ENCODE measurements at places on chromosomes 6 and 20. TPM values are rescaled to one million over a fixed set of nuclear protein-coding genes. Genes with fewer than 3 reads are reported as not detected.
A peak's percentile ranks its signal among the peaks of the same experiment; 100 is the strongest.

The PDE10A gene
- total RNA-seq, result 15.0 TPM

The ENPP1 gene
- total RNA-seq, result 4.2 TPM

The TMEM217 gene
- total RNA-seq, result not detected

The DOK5 gene
- total RNA-seq, result 12.2 TPM

The C4A gene
- total RNA-seq, result 79.8 TPM

The CD40 gene
- 5.0 TPM for total RNA-seq

DNA sequence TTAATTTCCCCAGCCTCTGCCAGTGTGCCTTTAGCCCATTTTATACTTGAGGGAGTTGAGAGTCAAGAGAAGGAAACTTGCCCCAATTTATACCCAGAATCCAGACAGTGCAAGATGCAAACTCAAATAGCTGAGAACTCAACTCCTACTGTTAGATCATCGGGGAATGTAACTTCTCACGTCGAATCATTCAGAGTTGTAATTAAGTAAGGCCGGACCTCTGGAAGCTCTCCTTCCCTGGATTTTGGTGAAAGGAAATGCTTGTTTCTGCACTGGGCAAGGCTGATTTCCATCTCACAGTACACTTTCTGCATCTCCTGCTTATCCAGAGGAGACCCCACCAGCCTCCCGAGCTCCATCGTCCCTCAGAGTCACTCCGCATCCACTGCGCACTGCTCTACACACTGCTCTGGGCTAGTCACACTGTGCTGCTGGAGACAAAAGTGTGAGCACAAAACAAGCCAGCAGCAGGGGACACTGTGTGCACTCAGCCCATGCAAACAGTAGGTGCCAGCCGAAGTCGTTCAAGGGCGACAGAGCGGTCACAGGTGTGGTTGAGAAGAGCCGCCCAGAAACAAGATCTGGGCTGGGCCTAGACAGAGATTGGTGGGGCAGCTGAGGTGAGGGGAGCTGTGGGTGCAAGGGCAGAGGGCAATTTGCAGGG is 150.4 kb upstream of the QKI start:
- peak; percentile 43 for DNase-seq
- peak overlapping the region; percentile 69 for H3K27ac ChIP-seq
- H3K36me3 ChIP-seq, result no peaks in the 10 kb centered on the region
- peaks cover 21% of the 10 kb centered on the region for H3K4me1 ChIP-seq
- H3K4me3 ChIP-seq, result no peak overlapping the region
- H3K27me3 ChIP-seq, result no peaks in the 10 kb centered on the region

DNA sequence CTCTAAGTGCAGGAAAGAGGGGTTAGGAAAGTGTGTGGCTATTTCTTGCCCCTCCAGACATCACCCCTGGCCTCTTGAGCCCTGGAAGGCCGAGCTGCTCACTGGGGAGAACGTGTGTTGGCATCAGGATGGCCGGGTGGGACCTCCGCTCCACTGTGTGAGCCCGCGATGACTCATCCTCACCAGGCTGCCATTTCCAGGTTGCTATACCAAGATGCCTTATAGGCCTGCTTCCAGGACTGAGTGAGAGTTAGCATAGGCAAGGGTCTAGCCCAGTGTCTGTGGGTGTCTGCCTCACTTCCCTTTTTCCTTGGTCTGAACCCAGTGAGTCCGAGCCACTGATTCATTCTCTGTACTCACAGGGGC is 105.0 kb downstream of the MRPL14 start:
- no peaks in the 10 kb centered on the region for H3K27me3 ChIP-seq
- H3K36me3 ChIP-seq, result no peaks in the 10 kb centered on the region
- no peak for DNase-seq
- H3K27ac ChIP-seq, result no peak overlapping the region
- no peak overlapping the region for H3K4me3 ChIP-seq
- H3K4me1 ChIP-seq, result no peaks in the 10 kb centered on the region

- no peaks in the 10 kb centered on the region for H3K4me1 ChIP-seq
- H3K4me3 ChIP-seq, result no peak overlapping the region
- peaks cover 89% of the 10 kb centered on the region for H3K36me3 ChIP-seq
- H3K27me3 ChIP-seq, result no peaks in the 10 kb centered on the region
- H3K27ac ChIP-seq, result no peak overlapping the region
These were observed 35.0 kb downstream of the CDC5L start for GRCh38 chr6:44422531-44422930.

DNA sequence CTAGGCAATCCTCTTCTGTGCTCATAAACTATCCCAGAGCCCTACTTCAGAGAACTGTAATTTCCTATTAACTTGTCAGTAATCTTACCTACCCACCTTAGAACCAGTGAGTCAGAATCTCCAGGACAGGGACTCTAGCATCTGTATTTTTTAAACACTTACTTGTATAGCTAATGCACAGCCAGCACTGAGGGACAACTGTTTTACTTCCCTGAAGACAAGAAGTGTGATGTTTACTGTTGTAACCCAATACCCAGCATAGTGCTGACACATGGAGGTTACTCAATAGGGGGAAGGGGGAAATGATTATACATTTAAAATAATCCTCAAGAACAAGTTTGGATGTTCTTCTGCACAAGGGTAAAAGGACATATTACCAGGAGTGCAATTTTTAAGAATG is 130.8 kb downstream of the BTBD9 start:
- H3K27ac ChIP-seq, result no peak overlapping the region
- DNase-seq, result no peak
- H3K36me3 ChIP-seq, result no peaks in the 10 kb centered on the region
- no peaks in the 10 kb centered on the region for H3K4me1 ChIP-seq
- no peaks in the 10 kb centered on the region for H3K27me3 ChIP-seq

GRCh38 chr6:121247386-121247785 is 86.9 kb downstream of the TBC1D32 start:
- H3K4me1 ChIP-seq, result no peaks in the 10 kb centered on the region

- peaks cover 65% of the 10 kb centered on the region for H3K36me3 ChIP-seq
- H3K27ac ChIP-seq, result no peak overlapping the region
- no peaks in the 10 kb centered on the region for H3K27me3 ChIP-seq
- no peak for DNase-seq
- H3K4me3 ChIP-seq, result no peak overlapping the region
These were observed 23.1 kb downstream of the HM13 start for GRCh38 chr20:31537116-31537871.

DNA sequence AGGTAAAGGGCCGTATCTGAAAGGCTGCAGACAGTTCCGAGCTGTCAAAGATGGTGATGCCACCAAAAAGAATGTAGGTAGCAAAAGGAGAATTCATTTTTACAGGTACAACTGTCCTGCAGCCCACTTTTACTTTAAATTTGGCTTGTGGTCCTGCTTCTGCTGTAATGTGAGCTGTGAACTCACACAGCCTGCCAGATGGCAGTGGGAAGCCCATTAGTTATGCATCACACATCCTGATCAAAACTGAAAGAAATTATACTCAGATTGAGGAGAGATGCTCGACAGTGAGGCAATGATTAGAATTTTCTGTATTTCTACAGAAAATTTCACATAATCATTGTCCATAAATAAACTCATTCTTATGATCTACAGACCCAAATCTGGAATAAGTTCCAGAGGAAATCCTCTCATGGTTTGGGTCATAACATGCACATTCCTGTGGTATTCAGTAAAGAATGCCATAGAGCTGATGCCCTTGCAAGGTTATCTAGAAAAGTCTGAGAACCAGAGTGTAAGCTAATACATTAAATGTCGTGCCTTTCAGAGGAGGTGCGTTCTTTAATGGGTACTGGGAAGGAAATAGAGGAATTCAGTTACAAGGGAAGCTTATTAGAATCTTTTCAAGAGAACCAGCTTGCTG is 23.9 kb upstream of the E2F3 start:
- H3K27me3 ChIP-seq, result no peaks in the 10 kb centered on the region
- H3K36me3 ChIP-seq, result no peaks in the 10 kb centered on the region
- no peak for DNase-seq
- no peak overlapping the region for H3K4me3 ChIP-seq

DNA sequence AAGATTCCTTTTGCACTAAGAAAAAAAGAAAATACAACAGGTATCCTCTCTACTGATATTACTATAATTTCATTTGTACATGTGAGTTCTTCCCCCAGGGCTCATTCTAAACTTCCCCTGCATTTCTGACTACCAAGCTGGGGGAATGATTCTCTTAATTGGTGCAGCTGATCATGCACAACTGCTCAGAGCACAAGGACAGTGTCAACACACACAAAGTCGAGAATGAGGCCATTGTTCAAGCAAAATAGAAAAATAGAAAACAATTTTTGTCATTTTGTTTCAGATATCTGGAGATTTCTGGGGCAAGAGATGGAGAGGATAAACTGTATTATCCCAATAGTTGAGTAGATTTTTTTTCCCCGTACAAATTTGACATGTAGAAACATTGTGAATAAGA is 236.3 kb downstream of the HAO1 start:
- H3K4me1 ChIP-seq, result no peaks in the 10 kb centered on the region
- no peaks in the 10 kb centered on the region for H3K27me3 ChIP-seq
- DNase-seq, result no peak
- H3K4me3 ChIP-seq, result no peak overlapping the region
- H3K27ac ChIP-seq, result no peak overlapping the region

DNA sequence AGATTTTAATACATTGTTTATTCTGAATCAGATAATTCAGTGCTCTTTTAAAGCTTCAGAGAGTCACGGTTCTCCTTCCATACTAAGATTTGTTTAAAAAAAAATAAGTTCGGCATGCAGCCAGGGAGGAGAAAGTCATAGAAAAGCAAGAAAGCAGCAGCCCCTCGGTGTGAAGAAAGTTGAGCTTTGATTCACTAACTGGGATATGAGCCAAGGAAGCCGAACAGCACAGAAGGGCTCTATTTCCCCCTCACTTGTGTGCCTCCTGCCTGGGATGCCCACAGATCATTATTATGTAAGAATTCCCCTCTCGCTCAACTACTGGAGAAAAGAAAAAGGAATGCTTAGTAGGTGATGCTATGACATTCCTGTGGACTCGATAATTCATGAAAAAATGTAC is 69.3 kb upstream of the SYNJ2 start:
- DNase-seq, result no peak
- no peak overlapping the region for H3K27ac ChIP-seq
- no peak overlapping the region for H3K4me3 ChIP-seq

DNA sequence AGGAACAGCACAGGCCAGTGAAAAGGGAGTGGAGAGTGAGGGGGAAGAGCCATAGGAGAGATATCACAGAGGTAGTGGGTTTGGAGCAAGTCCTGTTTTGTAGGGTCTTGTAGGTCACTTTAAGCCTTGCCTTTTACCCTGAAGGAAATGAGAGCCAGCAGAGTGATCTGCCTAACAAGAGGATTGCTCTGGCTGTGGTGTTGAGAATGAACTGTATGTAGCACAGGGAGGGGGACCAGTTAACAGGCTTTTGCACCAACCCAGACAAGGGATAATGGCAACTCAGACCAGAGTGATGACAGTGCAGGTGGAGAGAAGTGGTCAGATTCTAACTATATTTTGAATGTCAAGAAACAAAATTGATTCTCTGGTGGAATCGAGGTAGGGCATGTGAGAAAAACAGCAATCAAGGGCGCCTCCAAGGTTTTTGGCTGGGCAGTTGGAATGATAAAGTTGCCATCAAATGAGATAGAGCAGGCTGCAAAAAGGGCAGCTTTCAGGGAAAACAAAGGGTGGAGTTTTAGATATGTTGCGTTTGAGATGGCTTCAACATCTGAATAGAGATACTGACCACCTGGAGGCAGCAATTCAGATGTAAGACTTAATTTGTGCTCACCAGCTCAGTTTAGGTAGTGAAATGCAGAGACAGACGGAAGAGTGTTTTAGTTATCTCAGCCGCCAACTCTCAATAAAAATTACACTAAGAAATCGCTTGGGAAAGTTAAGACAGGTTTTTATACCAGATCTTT is 134.4 kb upstream of the BTBD3 start:
- no peaks in the 10 kb centered on the region for H3K27me3 ChIP-seq
- no peak for DNase-seq
- H3K36me3 ChIP-seq, result no peaks in the 10 kb centered on the region
- H3K4me3 ChIP-seq, result no peak overlapping the region
- H3K27ac ChIP-seq, result no peak overlapping the region
- no peaks in the 10 kb centered on the region for H3K4me1 ChIP-seq

DNA sequence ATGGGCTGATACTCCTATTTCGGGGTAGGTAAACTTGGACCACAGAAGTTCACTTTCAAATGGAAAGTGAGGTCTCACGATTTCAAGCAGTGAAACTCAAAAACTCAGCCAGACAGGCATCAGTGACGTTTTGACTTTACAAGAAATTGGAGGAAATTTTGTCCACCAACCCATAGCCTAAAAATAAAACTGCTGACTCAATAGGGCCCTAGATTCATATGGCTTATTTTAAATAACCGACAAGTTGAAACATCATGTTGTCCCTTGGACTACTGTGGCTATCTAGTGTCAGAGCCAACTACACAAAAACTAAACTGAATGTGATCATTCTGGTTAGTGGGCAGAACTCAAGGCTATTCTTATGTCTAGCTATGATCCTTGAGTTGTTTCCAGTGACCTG is 486.3 kb downstream of the GRIK2 start:
- DNase-seq, result no peak
- H3K36me3 ChIP-seq, result no peaks in the 10 kb centered on the region
- H3K4me3 ChIP-seq, result no peak overlapping the region
- H3K27ac ChIP-seq, result no peak overlapping the region
- H3K27me3 ChIP-seq, result no peaks in the 10 kb centered on the region

GRCh38 chr6:31922942-31923341 is 4.6 kb upstream of the C2 start:
- H3K27ac ChIP-seq, result no peak overlapping the region
- DNase-seq, result no peak
- no peaks in the 10 kb centered on the region for H3K4me1 ChIP-seq
- H3K36me3 ChIP-seq, result no peaks in the 10 kb centered on the region
- H3K4me3 ChIP-seq, result no peak overlapping the region
- H3K27me3 ChIP-seq, result no peaks in the 10 kb centered on the region

DNA sequence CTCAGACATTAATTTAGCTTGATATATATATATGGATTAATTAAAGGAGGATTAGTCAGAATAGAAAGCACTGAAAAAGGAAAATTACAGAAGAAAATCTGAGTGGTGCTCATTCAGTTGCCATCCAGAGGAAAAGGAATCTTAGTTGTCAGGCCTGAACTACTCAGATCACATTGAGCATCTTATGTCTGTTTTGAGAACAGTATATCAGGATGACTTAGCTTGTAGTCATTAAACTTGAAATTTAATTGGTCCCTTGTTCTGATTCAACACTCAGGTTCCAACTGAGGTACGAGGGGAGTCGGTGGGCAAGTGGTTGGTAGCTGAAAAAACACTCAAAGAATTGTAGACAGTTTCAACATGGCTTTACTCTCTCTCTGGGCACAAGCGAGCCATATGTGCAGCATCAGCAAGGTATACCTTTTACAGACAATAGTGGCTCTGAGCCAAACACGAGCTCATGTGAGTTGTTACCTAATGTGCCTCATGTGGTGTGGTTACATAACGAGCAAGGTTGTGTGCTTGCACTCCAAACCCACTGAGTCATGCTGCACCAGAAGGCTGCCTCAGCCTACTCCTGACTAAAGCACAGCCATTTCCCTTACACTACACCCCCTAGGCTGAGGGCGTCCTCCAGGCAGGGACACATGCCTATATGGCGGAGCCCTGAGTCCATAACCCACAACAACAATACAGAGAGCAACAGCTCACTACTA is 73.0 kb upstream of the HMGN3 start:
- H3K36me3 ChIP-seq, result no peaks in the 10 kb centered on the region
- no peaks in the 10 kb centered on the region for H3K4me1 ChIP-seq
- no peak overlapping the region for H3K27ac ChIP-seq
- H3K4me3 ChIP-seq, result no peak overlapping the region
- H3K27me3 ChIP-seq, result no peaks in the 10 kb centered on the region
